ENCODE measurements at places on chromosomes 1 and 21. TPM values are rescaled to one million over a fixed set of nuclear protein-coding genes. Genes with fewer than 3 reads are reported as not detected.

DNA sequence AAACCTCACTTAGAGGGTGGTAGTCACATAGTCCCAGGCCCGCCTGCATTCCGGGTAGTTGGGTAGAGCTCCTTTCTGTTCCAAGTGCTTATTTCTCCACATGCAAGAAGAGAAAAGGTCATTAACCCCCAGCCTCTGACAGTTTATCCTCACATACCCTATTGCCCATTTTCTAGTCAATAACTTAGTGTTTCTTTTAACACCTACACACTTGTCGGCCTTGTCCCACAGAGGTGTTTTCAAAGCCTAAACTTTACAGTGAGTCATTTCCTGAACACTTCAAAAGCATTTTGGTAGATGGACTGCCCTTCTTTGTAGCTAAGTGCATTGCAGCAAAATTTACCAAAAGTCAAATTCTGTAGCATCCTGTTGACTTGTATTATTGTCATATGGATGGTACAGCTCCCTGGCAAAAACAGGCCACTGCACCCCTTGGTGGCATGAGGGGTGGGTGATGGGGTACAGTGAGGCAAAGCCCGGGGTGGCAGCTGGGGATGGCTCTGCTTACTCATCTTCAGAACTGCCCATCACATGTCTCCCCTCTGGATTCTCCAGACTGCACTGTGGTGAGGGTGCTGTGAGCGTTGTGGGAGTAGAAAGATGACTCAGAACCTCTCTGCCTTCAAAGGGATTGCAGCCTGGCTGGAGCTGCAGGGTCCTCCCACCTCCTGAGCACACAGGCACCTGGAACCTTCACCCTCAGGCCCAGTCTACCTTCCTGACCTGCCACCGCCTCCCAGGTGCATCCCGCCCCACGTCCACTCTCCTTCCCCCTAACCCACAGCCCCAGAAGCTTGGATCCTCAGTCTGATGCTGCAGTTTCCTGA, 45.8 kb upstream of the DMRTB1 start:
- DNase-seq, result no peak

GRCh38 chr1:36175137-36176095, 19.5 kb downstream of the MAP7D1 start:
- no peak for DNase-seq

IKBKE gene
- total RNA-seq, result 20.9 TPM

F5 gene
- not detected for total RNA-seq

- no peak for DNase-seq
Measured at GRCh38 chr1:209456878-209457277, 126.6 kb upstream of the CAMK1G start.

- no peak for DNase-seq
Measured at GRCh38 chr1:170133766-170134495, 11.8 kb upstream of the NTMT2 start.

Measured in endothelial cell (in vitro differentiated cells).